Ascending aorta (tissue), 2 donors: ENCODE measurements at places on chromosomes 6 and 20.

- DNase-seq: no peak
These were observed 75.7 kb upstream of the CLDN20 start for GRCh38 chr6:155187994-155188706.

DNA sequence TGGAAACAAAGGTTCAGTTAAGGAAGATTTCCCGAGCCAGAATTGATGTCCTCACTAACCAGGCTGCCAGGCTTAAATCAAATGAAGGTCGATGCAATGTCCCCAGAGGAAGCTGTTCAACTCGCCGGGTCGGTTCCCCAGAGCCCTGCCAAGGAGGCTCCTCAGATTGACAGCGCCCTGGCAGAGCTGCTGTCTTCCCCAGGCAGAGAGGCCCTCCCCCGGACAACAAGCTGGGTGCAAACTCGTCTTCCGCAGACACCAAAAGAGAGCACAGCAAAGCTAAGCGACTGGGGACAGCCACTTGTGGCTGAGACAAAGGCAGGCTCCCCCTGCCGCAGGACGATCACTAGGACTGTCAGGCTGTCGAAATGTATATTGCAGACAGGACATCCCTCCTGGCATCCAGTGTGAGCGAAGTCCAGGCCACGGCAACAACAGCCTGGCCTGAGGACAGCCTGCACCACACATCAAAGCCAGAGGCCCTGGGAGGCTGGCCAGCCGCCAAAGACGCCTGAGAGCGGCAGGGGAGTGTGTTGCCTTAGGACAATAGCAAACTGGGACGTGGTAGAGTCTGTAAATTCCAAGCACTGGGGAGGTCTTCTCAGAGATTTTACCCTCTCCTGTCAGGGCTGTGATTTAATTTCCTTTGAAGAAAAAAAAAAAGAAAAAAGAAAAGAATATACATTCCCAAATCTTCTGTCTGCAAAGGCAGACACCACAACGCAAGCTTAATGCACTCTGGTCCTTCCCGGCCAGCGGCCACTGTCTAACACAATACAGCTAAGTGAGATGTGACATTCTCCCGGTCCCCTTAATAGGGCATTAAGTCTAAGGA, 99.1 kb downstream of the HIVEP2 start:
- DNase-seq: peak; percentile 43

GRCh38 chr6:31405996-31406395, 2.6 kb downstream of the MICA start:
- no peak for DNase-seq

GRCh38 chr6:79196912-79197311, 37.6 kb downstream of the HMGN3 start:
- DNase-seq: no peak

DNA sequence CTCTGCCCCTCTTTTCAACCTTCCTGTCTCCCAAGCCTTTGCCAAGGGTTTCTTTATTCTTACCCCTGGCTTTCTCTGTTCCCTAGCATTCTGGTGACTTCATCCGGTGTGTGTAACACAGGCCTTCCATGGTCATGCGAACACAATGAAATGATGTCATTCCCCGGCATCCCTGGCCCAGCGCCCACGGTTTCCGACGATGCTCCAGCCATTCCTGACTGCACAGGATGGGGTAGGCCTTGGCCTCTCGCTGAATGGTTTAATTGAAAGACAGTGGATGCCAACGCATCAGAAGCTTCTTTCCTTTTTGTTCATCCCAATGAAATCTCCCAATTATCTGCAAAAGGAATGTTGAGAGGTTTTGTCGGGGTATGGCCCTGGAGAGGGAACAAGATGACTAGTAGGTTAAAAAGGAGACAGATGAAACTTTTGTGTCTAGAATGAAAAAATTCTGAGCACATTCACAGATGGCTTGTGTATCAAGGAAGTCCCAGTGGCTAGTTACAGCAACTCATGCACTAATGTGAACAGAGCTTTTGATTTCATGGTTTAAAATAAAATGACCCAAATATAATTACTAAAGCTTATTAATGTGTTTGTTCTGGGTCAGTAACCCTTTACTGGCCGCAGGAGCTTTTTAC, 655.0 kb downstream of the QKI start:
- DNase-seq: no peak

GRCh38 chr6:169243661-169244060, 10.0 kb downstream of the THBS2 start:
- DNase-seq: no peak

DNA sequence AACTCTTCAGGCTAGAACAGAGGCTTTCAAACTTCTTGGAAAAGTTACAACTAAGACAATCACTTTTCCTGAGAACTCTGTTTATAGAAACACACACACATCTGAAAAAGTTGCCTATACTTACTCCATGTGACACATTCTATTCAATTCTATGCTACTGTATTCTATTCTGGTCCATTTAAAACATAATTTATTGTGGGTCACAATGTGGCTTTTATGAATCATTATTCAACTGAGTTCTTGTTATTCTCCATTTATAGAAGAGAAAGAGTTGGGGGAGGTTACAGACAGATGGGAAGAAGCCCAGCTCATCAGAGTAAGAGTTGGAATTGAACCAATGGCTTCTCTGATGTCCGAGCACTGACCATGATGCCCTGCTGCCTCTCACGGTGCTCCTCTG, 21.6 kb upstream of the BCAS1 start:
- DNase-seq: no peak

- DNase-seq: no peak
These were observed 44.4 kb downstream of the MDFI start for GRCh38 chr6:41682497-41683272.

- DNase-seq: no peak
These were observed 4.7 kb downstream of the NPEPL1 start for GRCh38 chr20:58697201-58697866.

DNA sequence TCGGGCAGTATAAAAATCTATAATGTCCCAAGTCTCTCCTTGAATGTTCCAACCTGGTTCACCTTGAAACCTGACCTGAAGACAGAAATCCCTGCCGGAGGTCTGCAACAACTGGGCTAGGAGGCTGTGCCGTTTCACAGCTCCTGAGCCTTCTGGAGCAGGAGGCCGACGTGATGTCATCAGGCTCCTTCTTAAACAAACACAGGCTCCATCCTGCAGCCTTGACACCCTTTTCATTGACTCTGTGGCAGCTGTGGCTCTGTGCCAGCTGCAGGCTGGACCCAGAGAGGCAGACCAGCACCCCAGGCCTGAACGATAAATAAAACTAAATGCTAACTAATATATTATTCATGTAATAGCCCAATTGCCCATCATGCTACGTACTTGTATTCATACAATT, 483.9 kb downstream of the CD83 start:
- DNase-seq: no peak

DNA sequence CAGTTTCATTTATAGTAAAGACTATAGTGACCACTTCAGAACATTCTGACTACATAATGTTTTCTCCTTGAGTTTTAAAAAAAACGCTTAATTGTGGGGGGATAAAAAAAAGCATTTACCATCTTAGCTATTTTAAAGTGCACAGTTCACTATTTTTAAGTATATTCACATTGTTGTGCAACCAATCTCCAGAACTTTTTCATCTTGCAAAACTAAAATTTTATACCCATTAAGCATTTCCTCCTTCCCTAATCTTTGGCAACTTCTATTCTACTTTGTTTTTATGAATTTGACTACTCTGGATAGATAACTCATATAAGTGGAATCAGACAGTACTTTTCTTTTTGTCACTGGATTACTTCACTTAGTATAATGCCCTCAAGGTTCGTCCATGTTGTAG, 62.3 kb downstream of the FKBP5 start:
- no peak for DNase-seq

DNA sequence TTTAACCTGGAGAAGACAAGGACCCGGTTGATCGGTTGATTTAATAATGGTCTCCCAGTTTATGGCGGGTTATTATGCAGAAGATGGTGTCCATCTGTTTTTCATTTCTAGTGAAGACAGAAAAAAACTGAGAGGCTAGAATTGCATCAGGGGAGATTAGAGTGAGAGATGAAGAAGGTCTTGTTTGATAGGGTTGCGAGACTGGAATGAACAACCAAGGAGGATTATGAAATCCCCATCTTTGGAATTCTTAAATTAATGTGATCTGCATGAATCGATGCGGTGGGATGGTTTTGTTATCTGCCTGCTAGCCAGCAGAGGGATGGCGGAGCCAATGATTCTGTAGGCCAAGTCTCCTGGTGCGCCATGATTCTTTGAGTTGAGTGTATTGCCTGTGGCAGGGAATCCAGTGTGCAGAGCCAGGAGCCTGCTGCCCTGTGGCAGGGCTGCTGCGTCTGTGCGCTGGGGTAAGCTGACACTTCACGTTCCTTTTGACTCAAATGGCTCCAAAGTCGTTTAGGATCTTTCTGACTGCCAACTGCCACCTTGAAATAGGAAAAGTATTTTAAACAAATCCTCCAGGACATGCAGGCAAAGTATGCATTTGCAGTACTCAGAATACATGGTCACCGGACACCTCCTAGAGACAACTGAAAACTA, 200.1 kb downstream of the CLIC5 start:
- DNase-seq: no peak

DNA sequence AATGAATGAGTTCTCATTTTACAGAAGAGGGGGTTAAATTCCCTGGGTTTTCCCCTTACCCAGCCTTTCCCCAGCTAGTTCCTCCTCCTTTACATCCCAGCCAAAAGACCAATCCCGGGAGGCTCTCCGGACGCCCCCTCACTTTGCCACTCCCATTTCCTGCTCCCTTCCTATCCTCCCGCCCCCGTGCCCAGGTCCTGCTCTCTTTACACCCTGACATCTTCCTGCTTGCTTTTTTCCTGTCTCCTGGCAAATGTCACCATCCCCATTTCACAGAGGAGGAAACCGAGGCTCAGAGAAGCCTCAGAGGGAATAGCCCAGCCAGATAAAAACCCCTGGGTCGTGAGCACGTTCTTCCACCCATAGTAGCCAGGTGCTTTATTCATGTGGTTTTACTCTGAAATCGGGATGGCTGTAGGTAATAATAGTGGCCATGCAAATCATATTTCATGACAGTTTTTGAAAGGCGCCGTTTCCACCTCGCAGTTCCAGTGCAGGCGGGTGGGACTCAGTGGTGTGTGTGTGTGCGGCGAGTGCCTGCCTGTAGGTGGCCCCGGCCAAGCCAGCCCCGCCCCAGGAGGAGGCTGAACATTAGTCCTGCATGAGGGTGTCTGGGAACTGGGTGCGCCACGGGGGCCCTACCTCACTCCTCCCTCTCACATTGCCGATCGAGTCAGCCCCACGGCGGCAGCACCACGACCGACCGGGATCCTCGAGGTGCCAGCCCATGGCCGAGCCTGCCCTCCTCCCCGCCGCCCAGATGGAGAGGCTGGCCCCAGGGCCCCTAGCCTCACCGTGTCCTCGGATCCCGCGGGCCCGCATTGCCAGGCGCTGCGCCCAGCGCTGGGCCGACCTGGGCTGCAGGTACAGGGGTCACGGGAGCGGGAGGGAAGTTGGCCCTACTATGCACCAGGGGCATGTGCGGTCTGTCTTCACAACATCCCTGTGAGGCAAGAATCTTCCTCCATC, at the start of gene ARHGAP40:
Gene ARHGAP40 (plus strand): TSS at position 594 of the 969 bp plus-strand sequence.
- no peak for DNase-seq

DNA sequence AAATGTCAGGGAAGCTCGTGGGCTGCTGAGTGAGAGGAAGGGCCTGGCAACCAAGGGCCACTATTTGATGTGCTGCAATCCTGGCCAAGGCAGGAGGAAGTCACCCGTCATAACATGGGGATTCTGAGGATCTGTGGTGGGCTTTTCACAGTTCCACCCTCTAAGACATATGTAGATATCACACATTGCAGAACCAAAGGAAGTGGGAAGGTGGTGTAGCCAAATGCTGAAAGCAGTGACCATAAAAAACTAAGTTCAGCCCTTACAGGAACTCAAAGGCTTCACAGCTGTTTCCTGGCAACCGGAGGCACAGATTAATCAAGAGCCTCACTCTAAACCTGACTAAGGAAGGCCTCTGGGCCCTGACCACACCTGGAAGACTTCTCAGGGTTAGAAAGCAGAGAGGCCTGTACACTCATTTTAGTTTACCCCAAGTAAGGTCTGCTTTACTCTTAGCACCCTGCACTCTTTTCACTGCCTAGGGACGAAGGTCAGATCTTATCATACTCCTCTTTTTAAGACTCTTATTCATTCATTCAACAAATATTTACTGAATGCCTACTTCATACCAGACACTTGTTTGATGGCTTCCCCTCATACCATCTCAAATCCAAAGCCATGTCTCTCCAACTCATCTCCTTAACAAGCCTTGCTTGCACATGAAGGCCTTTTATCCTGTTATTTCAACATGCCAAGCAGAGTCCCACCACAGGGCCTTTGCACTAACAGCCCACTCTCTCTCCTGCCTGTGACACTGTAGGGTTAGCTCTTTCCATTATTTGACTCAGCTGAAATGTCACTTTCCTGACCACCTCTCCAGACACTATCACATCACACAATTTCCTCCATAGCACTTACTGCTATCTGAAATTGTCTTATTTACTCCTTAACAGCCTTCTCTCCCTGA, 2.6 kb downstream of the UBE2V1 start:
- DNase-seq: no peak

- no peak for DNase-seq
These were observed 79.8 kb upstream of the CHD6 start for GRCh38 chr20:41697861-41698559.

GRCh38 chr6:2117447-2117846, 128.0 kb downstream of the GMDS start:
- no peak for DNase-seq

DNA sequence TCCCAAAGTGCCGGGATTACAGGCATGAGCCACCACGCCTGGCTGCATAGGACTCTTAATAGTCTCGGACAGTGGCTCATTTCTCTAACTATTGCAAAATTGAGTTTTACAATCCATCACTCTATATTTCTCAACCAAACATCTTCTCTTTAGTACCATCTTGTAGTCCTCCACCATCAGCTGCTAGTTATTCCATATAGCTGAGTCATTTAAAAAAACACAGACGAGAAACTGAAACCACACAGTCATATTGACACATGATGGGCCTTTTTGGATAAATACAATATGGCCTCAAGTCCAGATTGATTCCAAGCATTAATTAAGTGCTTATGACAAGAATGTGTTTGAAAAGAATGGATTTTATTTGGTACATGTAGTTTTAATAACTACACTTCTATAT, 599.1 kb downstream of the MEI4 start:
- DNase-seq: no peak

DNA sequence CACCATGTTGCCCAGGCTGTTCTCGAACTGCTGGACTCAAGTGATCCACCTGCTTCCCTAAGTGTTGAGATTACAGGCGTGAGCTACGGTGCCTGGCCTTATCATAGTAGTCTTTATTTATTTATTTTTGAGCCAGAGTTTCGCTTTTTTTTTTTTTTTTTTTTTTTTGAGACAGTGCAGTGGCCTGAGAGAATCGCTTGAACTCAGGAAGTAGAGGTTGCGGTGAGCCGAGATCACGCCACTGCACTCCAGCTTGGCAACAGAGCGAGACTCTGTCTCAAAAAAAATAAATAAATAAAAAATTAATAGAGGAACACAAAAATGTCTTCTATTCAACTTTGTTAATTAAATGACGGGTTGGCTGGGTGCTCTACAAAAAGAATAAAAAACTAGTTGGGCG, 12.9 kb downstream of the MAPRE1 start:
- no peak for DNase-seq

GRCh38 chr6:138691595-138692057, 81.9 kb upstream of the CCDC28A start:
- DNase-seq: no peak

GRCh38 chr20:36775826-36776225, 2.3 kb upstream of the DSN1 start:
- no peak for DNase-seq

GRCh38 chr20:13650474-13650873, 11.7 kb upstream of the TASP1 start:
- DNase-seq: no peak

GRCh38 chr6:109349419-109349987, 32.8 kb downstream of the CD164 start:
- no peak for DNase-seq
